ENCODE measurements at places on chromosomes 7 and 10.

DNA sequence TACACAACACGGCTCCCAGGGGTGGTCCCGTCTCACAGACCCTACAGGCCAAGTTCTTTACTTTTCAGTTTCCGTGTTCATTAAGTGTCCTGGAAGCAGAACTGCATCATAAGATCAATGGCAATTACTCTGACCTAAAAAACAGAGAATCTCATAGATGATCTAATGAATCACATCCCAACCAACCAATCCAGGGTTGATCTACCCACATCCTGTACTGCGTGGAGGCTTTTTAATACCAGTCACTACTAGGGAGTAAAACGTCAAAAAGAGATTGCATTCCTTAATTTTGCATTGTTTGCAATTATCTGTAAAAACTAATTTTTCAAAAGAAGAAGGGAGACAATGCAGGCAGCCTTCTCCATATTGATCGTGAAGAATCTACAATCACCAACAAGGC lies 72.6 kb downstream of the PARD3 start:
- peaks cover 6% of the 10 kb centered on the region for H3K4me1 ChIP-seq
- no peak overlapping the region for H3K27ac ChIP-seq
- DNase-seq = no peak
- H3K36me3 ChIP-seq = no peaks in the 10 kb centered on the region
- no peaks in the 10 kb centered on the region for H3K27me3 ChIP-seq

DNA sequence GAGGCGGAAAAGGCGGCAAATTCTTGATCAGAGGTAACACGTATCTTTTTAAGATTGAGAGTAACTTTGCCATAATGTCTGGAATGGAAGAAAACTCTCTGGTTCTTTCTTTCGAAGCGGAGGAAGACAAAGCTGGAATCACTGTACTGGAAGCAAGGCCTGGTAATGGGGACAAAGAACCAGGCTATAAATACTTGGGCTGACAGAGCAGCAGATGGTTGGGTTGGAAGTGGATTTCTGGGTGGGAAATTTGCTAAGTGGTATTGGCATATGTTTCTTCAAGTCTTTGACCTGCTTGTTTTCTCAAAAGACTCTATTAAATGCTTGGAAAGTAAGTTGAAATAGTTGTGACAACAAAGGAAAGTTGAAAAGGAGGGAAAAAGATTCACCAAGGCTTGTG lies 87.3 kb upstream of the SFMBT2 start:
- no peak overlapping the region for H3K4me3 ChIP-seq
- H3K27ac ChIP-seq = no peak overlapping the region
- DNase-seq = no peak
- H3K36me3 ChIP-seq = no peaks in the 10 kb centered on the region
- no peaks in the 10 kb centered on the region for H3K27me3 ChIP-seq

DNA sequence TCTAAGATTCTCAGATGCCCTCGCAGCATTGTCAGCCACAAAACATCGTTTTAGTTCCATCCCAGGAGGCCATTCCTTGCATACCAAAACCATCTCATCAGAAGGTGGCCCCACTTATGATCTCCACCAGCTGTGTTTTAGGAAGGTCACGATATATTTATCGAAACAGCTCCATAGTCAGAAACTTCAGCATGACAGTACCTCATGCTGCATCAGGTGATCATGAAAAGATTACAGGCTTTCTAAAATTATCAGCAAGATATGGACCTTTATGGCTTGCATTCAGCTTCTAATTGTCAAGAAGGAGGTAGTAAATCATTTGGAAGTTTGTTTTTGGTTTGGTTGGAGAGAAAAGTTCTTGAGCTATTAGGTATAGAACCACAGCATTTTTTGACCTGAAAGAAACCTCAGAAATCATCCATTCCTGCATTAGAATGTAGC lies 20.0 kb downstream of the JAZF1 start:
- no peak for DNase-seq
- H3K27me3 ChIP-seq = no peaks in the 10 kb centered on the region
- no peaks in the 10 kb centered on the region for H3K36me3 ChIP-seq
- no peak overlapping the region for H3K27ac ChIP-seq

- H3K36me3 ChIP-seq = no peaks in the 10 kb centered on the region
- no peak overlapping the region for H3K27ac ChIP-seq
- no peaks in the 10 kb centered on the region for H3K4me1 ChIP-seq
Observed at GRCh38 chr7:148882841-148883265, 1.2 kb downstream of the EZH2 start.

DNA sequence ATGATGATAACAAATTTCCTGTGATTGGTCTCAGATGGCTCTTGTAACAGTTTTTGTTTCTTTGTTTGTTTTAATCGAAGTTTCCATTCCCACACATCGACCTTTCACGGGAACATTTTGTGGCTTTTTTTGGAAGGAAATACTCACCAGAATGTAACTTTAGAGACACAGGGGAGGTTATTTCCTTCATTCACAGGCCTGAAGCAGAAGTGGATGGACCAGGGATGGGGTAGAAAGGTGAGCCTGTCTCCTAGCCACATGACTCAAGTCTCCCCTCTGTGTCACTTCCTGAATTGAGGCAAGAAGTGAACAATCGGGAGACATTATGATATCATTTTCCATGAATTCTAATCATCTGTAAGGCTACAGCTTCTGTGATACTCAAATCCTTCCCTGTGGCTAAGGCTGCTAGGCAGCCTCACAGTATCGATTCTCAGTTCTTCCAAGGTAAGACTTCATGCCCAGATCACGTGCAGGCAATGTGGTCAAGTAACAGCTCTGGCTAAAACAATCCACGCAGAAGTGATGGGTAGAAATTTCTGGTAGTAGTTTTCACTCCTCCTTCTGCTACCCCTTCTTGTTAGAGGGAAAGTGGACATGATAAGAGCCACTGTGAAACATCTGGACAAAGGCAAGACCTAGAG lies 203.9 kb upstream of the NEBL start:
- no peaks in the 10 kb centered on the region for H3K36me3 ChIP-seq
- no peak overlapping the region for H3K27ac ChIP-seq
- H3K4me3 ChIP-seq = no peak overlapping the region
- DNase-seq = no peak
- H3K27me3 ChIP-seq = no peaks in the 10 kb centered on the region

- DNase-seq = no peak
- peaks cover 13% of the 10 kb centered on the region for H3K4me1 ChIP-seq
- no peaks in the 10 kb centered on the region for H3K27me3 ChIP-seq
- no peaks in the 10 kb centered on the region for H3K36me3 ChIP-seq
- H3K27ac ChIP-seq = no peak overlapping the region
Observed at GRCh38 chr7:79462390-79462789, 8.9 kb upstream of the MAGI2 start.

DNA sequence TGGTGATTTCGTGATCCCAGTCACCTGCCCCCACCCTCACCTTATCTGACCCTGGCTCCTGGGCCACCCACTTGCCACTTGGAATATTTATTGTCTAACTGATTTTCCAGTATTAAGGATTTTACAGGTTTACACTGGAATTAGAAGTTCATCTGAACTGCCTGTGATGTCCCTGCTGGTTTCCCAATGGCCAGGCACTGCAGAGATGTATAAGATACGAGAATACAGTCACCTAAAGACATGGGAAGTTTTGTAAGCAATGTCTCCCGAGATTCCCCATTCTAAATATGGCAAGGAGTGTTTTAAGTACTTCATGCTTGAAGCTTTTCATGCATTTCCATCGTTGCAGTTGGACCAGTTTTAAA lies 592.7 kb downstream of the SDK1 start:
- no peak for DNase-seq
- H3K36me3 ChIP-seq = no peaks in the 10 kb centered on the region
- H3K4me1 ChIP-seq = peaks cover 3% of the 10 kb centered on the region
- no peak overlapping the region for H3K27ac ChIP-seq

- no peak overlapping the region for H3K4me3 ChIP-seq
- no peaks in the 10 kb centered on the region for H3K27me3 ChIP-seq
- H3K4me1 ChIP-seq = peaks cover 13% of the 10 kb centered on the region
- DNase-seq = no peak
- H3K27ac ChIP-seq = no peak overlapping the region
- no peaks in the 10 kb centered on the region for H3K36me3 ChIP-seq
Observed at GRCh38 chr10:21314111-21314626, 211.3 kb downstream of the SKIDA1 start.

DNA sequence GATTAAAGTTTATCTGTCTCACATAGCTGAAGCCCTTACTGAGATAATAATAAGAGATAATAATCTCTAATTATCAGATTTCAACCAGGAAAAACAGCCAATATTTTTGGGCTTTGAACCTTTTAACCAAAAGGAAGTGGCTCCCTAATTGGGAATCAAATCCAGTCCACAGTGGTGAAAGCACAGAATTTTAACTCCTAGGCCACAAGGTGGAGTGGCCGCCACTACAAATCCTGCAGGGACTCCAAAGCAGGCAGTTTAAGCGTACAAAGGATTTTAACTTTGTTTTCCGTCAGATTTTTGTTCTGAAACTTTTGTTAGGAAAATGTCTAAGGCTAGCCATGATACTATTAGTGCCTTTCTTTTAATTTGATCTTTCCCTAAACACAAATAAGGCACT lies 99.6 kb upstream of the CCNY start:
- no peak for DNase-seq
- H3K27me3 ChIP-seq = no peaks in the 10 kb centered on the region
- H3K4me3 ChIP-seq = no peak overlapping the region
- H3K36me3 ChIP-seq = no peaks in the 10 kb centered on the region

DNA sequence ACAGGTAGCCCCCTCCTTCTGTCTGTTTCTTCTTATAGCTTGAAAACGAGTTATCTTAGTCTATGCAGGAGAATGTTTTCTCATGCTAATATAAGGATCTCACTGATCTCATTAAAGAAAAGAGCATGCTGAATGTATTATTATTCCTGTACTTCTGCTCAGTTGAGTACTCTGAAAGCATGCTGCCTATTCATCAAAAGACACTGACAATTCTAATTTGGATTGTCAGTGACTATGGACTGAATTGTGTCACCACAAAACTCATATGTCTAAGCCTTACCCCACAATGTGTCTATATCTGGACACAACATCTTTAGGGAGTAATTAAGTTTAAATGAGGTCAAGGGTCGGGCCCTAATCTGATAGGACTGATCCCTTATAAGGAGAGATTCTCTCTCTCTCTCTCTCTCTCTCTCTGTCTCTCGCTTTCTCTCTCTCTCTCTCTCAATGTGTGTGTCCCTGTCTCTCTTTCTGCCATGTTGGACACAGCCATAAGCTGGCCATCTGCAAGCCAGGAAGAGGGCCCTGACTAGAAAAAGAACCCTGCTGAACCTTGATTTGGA lies 98.4 kb downstream of the GNAT3 start:
- no peak overlapping the region for H3K4me3 ChIP-seq
- H3K27ac ChIP-seq = no peak overlapping the region
- H3K27me3 ChIP-seq = no peaks in the 10 kb centered on the region
- H3K36me3 ChIP-seq = no peaks in the 10 kb centered on the region
- no peak for DNase-seq
- no peaks in the 10 kb centered on the region for H3K4me1 ChIP-seq

DNA sequence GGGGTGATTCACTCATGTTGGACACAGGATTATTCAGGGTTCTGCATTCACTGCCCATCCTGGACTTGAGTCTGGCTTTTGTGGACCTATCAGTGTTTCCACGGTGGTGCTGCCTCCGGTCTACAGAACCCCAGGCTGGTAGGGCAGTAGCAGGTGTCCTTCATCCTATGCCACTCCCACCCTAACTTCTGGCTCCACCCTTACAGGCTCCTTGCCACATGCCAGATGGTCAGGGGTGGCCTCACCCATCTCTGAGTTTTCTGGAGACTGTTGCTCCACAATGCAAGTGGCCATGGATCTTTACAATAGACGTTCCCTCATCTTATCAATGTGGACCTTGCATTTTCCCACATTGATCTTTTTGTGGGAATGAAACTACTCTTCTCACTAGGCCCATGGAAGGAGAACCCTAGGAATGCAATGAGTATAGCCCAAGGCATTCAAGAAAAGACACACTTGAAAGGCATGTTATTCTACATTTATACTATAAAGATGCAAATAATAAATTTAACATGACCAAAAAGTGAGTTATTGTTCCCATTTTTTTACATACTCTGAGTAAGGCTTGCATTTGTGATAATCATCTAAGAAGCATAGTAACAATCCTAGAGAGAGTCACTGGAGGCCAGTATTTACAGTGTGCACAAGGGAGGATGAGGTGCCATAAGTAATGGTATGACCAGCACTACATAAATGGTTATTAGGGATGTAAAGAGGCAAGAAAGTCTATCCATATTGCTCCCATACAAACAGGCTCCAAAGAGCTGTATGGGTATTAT lies 57.4 kb upstream of the ADO start:
- no peak overlapping the region for H3K27ac ChIP-seq
- no peaks in the 10 kb centered on the region for H3K4me1 ChIP-seq
- H3K4me3 ChIP-seq = no peak overlapping the region
- DNase-seq = no peak
- H3K27me3 ChIP-seq = no peaks in the 10 kb centered on the region

DNA sequence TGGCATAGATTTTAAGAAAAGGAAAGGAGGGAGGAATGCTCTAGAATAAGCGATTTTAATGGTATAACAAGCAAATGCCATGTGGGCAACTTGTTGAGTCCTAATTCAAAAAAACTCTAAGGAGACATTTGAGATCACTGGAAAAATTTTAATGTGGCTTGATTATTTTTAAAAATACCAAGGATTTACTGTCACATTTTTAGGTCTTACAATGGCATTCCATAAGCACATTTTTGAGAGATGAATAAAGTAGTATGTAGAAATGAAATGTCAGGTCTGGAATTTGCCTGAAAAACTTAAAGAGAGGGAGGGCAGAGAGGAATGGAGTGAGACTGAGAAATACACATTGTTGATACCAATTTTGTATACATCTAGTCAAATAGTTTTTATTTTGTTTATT lies 20.3 kb downstream of the NCAPG2 start:
- no peak for DNase-seq
- no peaks in the 10 kb centered on the region for H3K27me3 ChIP-seq
- no peak overlapping the region for H3K4me3 ChIP-seq
- H3K36me3 ChIP-seq = peaks cover 6% of the 10 kb centered on the region
- no peaks in the 10 kb centered on the region for H3K4me1 ChIP-seq
- H3K27ac ChIP-seq = no peak overlapping the region

GRCh38 chr10:100886091-100886490 lies 26.7 kb upstream of the SLF2 start:
- no peaks in the 10 kb centered on the region for H3K27me3 ChIP-seq
- H3K4me1 ChIP-seq = no peaks in the 10 kb centered on the region
- no peak for DNase-seq
- no peak overlapping the region for H3K27ac ChIP-seq
- H3K4me3 ChIP-seq = no peak overlapping the region

GRCh38 chr10:44512431-44513022 lies 127.6 kb upstream of the CXCL12 start:
- DNase-seq = no peak
- H3K4me3 ChIP-seq = no peak overlapping the region
- H3K36me3 ChIP-seq = no peaks in the 10 kb centered on the region
- H3K4me1 ChIP-seq = no peaks in the 10 kb centered on the region

- H3K4me3 ChIP-seq = no peak overlapping the region
- no peaks in the 10 kb centered on the region for H3K27me3 ChIP-seq
- H3K36me3 ChIP-seq = no peaks in the 10 kb centered on the region
- DNase-seq = no peak
- H3K27ac ChIP-seq = no peak overlapping the region
Observed at GRCh38 chr7:105830405-105831301, 45.7 kb downstream of the ATXN7L1 start.

DNA sequence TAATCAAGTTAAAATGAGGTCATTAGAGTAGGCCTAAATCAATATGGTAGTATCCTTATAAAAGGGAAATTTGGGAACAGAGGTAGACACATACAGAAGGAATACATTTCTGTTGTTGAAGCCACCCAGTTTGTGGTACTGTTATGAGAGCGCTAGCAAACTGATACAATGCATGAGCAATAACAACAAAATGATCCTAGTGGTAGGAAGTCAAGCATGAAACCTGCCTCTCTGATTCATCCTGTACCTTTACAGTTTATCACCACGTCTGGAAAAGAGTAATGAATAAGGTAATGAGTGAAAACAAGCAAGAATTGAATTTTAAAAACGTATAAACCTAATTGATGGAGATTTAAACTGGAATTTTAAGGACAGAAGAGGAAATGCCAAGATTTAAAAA lies 217.2 kb downstream of the PCLO start:
- H3K4me1 ChIP-seq = no peaks in the 10 kb centered on the region
- no peaks in the 10 kb centered on the region for H3K27me3 ChIP-seq
- H3K4me3 ChIP-seq = no peak overlapping the region
- H3K27ac ChIP-seq = no peak overlapping the region

All from ascending aorta (tissue), 2 donors.